Foreskin keratinocyte (primary cell): ENCODE measurements at places on chromosomes 1 and 21. TPM values are rescaled to one million over a fixed set of nuclear protein-coding genes. Genes with fewer than 3 reads are reported as not detected.

GRCh38 chr1:88979054-88979748 is 13.2 kb downstream of the KYAT3 start:
- DNase-seq: no peak

DNA sequence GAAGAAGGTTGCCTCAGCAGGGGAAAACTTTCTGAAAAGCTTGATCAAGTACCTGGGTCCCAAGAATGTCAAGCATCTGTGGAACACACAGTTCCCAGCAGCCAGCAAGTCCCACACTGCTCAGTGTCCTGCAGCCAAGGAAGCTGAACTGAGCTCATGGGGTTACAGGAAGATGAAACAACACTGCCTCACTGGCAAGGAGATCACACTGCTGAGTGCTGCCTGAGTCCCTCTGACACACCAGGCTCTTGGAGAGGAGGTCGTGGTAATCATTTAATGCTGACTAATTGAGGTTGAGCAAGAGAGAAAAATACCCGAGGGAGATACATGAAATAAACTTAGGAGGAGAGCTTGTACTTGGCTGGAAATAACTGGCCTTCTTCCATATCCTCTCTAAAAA is 75.2 kb downstream of the MPZL1 start:
- DNase-seq: peak; percentile 93

DNA sequence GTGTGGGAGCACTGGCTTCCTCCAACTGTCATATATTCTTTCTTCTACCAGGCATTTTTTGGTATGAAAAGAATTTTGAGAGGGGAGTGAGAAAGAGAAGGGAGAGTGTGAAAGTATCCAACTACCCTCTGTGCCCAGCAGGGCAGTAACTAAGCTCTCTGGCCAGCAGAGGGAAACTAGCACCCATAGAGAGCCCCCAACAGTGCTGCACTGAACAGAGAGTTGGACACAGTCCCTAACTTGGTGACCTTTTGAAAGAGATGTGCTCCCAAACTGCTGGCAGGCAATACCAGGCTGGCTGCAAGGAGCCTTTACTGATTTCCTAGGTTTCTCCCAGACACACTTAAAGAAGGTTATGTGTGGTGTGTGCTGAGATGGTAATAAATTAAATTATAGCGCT is 118.8 kb upstream of the PBX1 start:
- DNase-seq: no peak

Gene OR2M2
- not detected in 2 replicates for total RNA-seq

Gene SETDB1
- total RNA-seq: 25.4 and 28.3 TPM in 2 replicates
